ENCODE measurements at places on chromosomes 2 and 18.

- no peak for DNase-seq
Observed at GRCh38 chr18:22542406-22542835, 124.7 kb upstream of the CTAGE1 start.

DNA sequence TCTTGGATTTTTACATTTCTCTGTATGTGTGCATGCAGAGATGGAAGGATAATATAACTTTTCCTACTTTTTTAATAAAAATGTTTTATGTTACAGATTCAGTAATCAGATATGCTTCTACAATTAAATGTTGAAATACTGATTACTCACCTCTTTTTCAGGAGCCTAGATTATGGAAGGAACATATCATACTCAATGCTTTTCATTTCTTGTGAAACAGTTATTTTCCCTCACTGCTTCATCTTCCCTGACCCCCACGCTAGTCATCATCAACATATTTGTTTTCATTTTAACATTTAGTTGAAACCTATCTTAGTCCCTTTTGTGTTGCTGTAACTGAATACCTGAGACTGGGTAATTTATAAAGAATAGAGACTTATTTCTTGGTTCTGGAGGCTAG lies 190.7 kb downstream of the WDR7 start:
- no peak for DNase-seq

GRCh38 chr2:3638456-3638810 lies 19.6 kb upstream of the ALLC start:
- no peak for DNase-seq

DNA sequence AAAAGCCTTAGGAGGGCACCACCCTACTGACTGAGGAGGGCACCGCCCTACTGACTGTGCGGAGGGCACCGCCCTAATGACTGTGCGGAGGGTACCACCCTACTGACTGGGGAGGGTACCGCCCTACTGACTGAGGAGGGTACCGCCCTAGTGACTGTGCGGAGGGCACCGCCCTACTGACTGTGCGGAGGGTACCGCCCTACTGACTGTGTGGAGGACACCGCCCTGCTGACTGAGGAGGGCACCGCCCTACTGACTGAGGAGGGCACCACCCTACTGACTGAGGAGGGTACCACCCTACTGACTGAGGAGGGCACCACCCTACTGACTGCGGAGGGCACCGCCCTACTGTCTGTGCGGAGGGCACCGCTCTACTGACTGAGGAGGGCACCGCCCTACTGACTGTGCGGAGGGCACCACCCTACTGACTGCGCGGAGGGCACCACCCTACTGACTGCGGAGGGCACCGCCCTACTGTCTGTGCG lies 150.2 kb upstream of the NFATC1 start:
- DNase-seq: no peak

- no peak for DNase-seq
Observed at GRCh38 chr2:40844353-40845277, 392.7 kb upstream of the SLC8A1 start.

GRCh38 chr2:221767106-221768012 lies 195.3 kb upstream of the EPHA4 start:
- DNase-seq: no peak

- DNase-seq: no peak
Observed at GRCh38 chr2:99169534-99169933, 11.3 kb downstream of the MITD1 start.

DNA sequence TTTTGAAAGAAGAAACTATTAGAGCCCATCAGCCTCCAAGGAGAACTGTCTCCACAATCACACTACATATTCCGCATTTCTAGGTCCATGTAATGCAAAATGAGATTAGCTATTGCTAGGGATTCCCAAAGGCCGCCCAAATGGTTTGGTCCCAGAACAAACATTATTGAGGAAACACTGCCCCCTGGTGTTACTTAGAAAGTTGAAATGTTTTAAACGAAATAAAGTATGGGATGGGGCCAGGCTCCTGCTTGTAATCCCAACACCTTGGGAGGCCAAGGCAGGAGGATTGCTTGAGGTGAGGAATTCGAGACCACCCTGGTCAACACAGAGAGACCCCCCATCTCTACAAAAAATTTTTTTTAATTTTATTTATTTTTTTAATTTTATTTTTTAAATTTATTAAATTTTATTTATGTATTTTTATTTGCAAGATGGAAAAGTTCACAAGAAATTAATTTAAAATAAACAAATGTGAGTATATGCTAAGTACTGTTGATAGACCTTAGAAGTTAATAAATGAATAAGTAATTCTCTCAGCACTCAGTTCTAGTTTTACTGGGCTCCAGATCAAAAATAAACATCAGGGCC lies 5.5 kb downstream of the NHEJ1 start:
- DNase-seq: no peak

- no peak for DNase-seq
Observed at GRCh38 chr2:225725726-225726125, 326.2 kb downstream of the NYAP2 start.

DNA sequence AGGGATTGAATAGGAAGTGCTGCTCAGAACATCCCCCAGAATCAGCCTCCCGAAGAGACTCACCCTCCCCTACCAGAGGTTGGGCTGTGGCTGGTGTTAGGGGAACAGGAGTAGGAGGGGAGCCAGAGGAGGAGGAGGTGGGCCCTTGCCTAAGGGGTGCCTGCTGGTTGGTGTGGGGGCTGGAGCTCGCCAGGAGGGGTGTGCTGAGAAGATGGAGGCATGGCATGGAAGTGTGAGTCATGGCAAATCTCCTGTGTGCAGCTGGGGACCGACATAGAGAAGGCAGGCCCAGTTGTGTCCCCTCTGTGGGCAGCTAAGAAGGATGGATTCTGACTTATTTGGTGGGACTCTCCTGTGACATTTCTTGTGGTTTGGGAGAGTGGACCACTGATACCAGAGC lies 73.7 kb downstream of the DGKD start:
- no peak for DNase-seq

- no peak for DNase-seq
Observed at GRCh38 chr2:127615511-127616166, 30.3 kb upstream of the GPR17 start.

GRCh38 chr2:3457524-3458395 lies 61.6 kb downstream of the ADI1 start:
- no peak for DNase-seq

DNA sequence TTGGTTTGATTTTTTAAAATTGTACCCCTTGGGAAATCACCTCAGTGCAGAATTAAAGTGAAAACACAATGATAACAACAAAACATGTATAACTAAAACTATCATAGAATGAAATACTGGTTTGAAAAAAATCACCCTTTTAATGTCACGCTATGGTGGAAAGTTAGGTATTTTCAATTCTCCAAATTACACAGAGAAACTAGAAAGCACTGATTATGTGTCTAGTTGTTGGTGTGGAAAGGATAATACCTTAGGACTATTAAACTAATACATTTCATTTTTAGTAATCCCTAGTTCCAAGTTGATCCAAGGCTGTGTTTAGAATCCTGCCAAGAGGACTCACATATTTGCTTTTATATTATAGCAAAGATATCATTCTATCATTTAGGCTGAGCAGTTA lies 71.2 kb downstream of the NUP35 start:
- DNase-seq: no peak

DNA sequence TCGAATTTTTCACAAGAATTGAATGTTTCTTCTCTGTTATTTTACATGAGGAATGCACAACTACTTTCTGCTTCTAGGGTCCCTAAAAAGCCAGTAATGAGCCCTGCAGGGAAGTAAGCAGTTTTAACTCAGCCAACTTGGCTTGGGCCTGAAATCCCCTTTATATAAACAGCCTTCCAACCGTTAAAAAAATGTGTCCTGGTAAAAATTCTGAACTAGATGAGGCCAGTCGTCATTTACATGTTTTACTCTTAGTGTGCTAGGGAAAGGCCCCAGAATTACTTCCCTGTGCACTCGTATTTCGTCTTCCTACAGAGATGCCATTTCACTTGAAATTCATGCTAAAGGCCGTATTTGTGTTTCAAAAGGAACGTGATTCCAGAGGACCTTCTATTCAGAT lies 42.4 kb upstream of the RPE start:
- no peak for DNase-seq

- DNase-seq: no peak
Observed at GRCh38 chr2:77567723-77568122, 45.5 kb upstream of the LRRTM4 start.

- no peak for DNase-seq
Observed at GRCh38 chr2:19893520-19894133, 8.2 kb downstream of the TTC32 start.

- DNase-seq: no peak
Observed at GRCh38 chr18:62938006-62938405, 222.7 kb downstream of the PHLPP1 start.

- no peak for DNase-seq
Observed at GRCh38 chr2:172261292-172261691, 158.6 kb upstream of the DLX2 start.

- no peak for DNase-seq
Observed at GRCh38 chr2:118031566-118031965, 17.7 kb upstream of the CCDC93 start.

DNA sequence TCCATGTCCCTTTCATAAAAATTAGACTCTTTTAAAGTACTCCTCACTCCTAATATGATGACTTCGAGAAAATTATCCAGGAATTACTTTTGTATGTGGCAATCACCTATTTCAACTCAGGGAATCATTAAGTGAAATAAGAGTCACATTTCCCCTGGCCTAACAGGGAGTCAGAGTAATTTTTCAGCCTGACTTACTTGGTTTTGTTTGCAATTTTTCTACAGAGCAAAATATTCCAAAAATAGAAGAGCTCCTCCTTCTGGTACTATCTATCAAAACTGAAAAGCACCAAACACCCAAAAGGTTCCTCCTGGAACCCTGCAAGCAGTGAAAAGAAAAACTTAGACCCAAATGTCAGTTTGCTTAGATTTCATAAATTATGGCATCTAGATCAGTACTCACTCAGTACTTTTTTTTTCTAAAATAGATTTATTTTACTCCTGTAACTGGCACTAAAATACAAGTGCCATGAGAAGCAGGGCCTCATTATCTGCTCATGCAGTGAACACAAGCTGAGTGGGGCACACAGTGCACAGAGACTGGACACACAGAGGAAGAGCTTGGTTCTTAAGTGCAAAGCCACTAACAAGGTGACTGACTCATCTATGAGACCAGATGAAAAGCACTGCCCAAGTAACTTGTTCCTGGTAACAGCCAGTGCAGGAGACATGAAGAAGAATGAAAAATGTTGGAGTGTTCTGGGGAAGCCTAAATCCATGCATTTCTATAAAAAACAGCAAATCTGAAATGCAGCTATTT lies 28.7 kb downstream of the ACAA2 start:
- DNase-seq: no peak

DNA sequence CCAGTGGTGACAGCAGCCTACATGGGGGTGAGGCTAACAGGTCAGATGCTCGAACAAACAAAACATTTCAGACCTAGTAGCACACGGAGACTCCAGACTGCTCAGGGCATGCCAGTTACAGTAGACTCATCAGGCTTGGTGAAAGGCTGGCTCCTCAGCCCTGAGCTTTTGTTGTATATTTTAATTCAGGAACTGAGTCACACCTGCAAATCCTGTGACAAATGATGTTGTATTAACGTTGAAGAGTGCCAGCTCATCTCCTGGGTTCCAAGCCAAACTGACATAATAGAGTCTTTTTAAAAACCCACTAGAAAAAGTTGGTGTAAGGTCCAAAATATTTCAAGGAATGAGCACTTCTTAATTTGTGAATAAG lies 65.3 kb downstream of the C1D start:
- no peak for DNase-seq

DNA sequence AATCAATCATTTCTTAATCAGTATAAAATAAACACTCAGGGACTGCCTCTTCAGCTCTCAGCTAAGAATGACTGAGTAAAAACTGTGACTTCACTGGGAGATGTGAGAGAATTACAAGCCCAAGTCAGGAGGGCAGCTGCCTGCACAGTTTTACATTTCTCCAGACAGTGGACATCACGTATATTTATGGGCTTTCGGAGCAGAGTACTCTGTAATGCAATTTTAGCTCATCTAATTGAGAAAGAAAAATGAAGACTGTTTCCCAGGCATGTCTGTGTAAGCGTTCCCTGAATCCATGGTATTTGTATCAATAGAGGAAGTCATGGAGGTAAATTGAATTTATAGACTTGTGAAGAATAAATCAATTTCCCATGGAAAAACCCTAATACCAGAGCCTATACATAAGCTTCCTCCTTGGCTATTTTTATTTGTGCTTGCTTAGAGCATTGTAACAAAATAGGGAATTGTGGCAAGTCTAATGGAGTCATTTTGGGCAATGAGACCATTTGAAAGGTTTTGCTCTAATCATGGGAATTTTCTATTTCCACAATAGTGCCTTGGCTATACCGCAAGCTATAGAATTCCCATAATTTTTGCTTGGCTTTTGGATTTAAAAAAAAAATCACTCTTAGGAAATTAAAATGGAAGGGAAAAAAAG lies 87.2 kb downstream of the SLC5A7 start:
- DNase-seq: no peak

GRCh38 chr18:11689669-11690565 lies 853 bp downstream of the GNAL start:
- DNase-seq: no peak

GRCh38 chr2:36607947-36608346 lies 10.0 kb upstream of the FEZ2 start:
- DNase-seq: no peak

DNA sequence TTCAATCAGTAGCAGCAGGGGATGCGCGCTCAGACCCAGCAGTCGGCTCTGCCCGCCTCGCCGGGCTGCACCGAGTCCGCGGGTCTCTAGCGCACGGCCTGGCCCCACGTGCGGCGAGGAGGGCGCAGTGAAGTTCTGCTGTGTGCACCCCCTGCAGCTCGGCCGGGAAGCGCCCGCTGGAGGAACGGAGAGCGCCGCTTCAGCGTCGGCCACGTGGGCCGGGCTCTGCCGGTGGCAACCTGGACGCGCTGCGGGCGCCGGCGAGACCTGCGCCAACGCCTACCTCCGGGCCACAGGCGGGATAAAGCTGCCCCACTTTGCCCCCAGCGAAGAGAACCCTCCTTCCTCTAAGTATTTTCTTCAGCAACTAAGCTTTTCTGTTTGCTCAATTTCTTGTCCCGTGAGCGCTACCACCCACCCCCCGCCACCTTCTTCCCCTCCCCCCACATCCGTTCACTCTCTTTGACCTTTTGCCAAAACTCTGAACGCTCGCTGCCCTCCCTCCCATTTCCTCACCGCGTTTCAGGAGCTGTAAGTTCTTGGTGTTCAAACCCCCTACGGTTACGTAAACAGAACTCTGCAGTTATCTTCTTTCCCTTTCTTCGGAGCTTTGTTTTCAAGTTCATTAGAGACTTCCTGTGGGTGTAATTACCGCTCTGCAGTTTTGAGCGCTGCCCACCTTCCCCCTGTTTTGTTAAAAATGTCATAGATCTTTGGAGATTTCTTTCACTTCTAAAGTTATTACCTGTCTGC lies 42.6 kb upstream of the EDAR start:
- peak; percentile 61 for DNase-seq

DNA sequence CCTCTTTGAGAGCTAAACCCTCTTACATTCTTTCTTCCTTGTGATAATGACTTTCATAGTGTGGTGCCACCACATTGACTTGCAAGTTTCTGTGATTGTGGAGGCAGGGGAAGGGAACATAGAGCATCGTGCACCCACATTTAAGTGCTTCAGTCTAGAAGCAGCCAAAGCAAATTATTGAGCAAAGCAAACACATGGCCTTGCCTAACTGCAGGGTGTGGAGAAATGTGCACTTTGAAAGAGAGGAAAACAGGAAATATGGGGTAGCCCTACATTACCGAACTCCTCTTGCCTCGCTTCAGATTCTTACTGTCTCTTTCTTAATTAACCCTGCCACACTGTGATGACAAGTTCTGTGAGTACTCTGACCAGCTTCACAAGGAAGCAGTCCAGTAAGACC lies 814.6 kb downstream of the SLC4A3 start:
- no peak for DNase-seq

Measured in stimulated activated CD4-positive, alpha-beta T cell treated with anti-CD3 and anti-CD28 coated beads, TNF-alpha, amount 100 ng/mL, for 24 hours (primary cell).